ENCODE measurements at places on chromosomes 3 and 15.

GRCh38 chr15:51776952-51777569, 25.7 kb downstream of the TMOD2 start:
- DNase-seq, result peak; percentile 61

DNA sequence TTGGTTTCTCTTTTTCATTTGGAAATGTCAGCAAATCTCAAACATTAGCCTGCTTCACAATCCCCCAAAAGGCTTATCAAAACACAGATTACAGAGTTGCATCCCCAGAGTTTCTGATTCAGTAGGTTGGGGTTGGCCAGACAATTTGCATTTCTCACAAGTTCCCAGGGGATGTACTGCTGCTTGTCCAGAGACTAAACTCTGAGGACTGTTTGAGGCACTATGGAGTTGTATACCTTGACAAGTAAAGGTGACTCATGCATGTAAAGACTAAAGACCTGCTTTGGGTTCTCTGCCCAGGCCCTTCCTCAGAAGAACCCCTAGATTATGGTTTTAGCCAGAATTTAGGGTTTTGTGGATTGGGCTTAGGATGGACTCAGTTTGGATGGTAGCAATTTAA, 151.1 kb upstream of the ARHGEF26 start:
- no peak for DNase-seq

DNA sequence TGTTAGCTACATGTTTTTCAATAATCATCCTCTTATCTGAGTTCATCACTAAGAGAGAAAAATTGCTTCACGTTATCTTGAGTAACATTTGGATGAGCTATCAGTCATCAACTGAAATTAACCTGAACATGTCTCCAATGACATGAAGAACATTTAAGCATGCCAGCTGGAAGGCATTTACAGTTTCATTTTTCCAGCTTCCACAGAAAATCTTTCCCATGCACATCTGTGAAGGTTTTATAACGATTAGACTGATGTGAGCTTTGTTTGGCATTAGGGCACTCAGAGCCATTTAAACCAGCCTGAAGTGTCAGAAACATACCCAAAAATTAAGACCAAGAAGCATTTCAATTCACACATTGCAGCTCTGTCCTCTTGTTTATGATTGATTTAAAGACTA, 235.8 kb upstream of the ARHGEF26 start:
- DNase-seq, result no peak

DNA sequence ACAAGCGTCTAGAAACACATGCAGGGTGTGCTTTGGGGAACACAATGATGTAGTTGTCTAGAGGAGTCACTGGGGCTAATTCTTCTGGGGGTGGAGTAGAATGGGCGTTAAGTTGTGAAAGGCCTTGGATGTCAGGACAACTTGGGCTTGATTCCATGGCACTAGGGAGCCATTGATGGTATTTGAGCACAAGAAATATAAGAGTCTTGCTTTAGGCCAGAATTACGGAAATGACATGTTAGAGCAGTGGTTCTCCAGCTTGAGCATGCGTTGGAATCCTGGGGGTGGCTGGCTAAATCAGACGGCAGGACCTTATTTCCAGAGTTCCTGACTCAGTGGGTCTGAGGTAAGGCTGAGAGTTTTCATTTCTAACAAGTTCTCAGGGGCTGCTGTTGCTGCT, 29.2 kb upstream of the SMAD6 start:
- DNase-seq, result no peak

GRCh38 chr3:122563717-122564025, 429 bp downstream of the PARP9 start:
- DNase-seq, result peak; percentile 22

DNA sequence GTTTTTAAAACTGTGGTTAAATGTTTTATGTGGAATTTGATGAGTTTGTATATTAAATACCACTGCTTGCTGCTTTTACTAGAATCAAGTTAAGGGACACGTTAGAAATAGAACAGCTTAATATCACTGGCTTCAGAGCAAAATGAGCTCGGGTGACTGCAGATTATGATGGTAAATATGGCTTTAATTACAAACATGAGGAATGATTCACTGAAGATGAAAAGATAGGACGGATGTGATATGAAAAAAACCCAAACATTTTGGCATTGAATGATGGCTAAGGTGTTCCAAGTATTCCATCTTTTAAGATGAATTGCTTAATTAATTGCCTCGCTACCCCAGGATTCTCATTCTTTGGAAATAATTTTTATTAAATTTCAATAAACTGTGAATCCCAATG, 33.7 kb downstream of the SLC24A1 start:
- no peak for DNase-seq

DNA sequence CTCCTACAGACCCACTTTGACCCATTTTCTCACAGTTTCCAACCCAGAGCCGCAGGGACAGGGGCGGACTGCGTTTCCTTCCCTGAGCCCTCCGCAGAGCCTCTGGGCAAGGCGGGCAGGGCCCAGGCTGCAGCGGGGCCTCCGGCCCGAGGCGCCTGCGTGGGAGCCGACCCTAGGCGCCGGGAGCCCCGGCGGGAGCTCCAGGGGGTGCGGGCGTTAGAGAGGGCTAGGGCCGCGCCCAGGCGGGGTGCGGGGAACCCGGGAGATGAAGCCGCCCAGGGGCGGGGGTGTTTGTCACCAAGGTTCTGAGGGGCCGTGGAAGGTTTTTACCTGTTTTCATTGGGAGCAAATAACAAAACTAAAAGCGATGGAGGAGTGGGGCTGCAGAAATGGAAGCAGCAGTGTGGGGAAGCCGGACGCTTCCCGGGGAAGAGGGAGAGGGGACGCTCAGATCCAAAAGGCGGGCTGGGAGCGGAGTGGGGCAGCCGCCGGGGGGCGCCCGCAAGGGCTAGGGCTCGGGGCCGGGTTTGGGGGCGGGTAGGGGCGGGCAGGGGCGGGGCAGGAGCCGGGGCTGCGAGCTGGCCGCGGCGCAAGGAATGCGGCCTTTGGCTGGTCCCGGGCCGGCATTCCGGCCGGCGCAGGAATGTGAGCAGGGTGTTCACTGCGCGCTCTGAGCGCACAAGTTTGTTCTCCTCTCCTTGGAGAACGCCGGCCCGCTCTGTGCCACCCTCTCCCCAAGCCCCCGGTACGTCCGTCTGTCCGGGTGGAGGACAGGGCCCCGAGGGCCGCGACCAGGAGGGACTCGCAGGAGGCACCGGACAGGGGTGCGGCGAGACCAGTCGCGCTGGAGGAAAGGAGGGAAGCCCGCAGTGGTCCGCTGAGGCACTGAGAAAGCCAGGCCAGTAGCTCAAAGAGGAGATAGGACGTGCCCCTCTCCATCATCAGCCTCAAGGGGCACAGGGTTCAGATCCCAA, 61.1 kb downstream of the AMOTL2 start:
- no peak for DNase-seq

DNA sequence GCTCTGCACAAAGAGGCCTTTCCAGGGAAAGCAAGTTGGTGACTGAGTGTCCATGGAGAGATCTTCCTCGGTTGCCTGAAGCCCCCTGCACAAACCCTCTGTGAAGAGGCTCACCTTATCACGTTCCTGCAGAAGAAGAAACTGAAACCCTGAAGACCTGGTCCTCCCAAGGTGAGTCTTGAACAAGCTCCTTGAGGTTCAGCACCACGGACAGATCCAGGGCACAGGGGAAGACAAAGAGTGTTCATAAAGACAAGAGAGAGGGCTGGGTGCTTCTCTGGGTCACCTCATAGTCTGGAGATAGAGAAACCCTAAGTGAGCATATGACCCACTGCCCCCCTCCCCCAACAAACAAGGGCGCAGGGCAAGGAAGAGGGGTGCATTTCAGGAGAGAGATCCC, 21.7 kb upstream of the TBC1D21 start:
- no peak for DNase-seq

- DNase-seq, result no peak
Observed at GRCh38 chr3:135243616-135244015, 448.6 kb downstream of the EPHB1 start.

DNA sequence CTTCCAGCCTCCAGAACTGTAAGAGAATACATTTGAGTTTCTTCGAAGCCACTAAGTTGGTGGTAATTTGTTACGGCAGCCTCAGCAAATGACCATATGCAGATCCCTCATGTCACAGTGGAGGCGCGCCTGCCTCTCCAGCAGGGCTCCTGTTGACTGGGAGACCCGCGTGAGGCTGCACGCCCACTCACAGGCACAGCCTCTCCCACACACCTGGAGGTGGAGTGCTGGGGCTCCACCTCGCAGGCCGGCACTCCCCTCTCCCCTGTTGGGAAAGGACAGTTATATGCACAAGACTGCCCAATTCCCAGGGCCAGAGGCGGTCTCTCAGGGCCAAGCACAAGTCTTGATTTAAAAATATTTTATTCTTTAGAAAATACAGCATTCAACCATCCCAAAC, 2.8 kb upstream of the TLR9 start:
- no peak for DNase-seq

- DNase-seq, result no peak
Observed at GRCh38 chr3:2180634-2181033, 82.0 kb downstream of the CNTN4 start.

DNA sequence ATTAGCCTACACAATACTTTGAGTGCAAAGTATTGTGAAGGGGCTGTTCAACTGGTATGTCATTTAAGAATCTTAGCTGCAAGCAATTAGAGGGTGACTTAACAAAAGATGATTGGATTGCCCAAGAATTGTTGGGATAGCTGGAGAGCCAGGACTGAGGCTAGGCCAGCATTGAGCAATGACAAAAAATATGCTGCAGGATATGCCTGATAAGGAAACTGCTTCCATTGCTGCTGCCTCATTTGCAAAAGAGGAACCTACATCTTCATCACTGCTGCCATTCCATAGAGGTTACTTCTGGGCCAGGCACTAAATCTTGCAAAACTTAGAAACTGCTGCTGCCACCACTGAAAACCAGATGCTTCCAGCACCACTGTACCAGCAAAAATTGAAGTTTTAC, 108.0 kb upstream of the TBC1D5 start:
- peak; percentile 52 for DNase-seq

Data from HL-60 (cell line).